Right hindlimb (tissue), 1 donor: ENCODE measurements at places on chromosomes 2 and 18.

- peak; percentile 85 for DNase-seq
These were observed 58.3 kb downstream of the FBXO36 start for GRCh38 chr2:229980431-229981184.

GRCh38 chr18:48663931-48664847 is 125.4 kb downstream of the CTIF start:
- DNase-seq, result peak; percentile 73

DNA sequence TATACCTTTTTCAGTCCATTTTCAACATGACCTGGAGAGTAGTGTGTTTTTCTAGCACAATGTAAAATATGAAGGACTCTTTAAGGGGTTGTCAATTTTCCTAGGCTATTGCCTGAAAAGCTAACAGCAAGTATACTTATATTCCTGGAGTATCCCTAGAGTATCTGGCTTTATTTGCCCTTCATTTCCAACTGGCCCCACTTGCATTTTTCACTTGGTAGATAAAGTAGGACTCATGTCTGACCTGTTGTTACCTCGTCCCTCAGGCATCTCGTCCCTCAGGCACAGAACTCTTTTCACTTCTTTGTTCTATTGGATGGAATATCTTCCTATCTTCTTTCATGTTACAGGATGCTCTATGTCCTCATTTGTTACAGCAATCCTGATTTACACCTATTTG is 69.2 kb downstream of the SPAG16 start:
- DNase-seq, result no peak

DNA sequence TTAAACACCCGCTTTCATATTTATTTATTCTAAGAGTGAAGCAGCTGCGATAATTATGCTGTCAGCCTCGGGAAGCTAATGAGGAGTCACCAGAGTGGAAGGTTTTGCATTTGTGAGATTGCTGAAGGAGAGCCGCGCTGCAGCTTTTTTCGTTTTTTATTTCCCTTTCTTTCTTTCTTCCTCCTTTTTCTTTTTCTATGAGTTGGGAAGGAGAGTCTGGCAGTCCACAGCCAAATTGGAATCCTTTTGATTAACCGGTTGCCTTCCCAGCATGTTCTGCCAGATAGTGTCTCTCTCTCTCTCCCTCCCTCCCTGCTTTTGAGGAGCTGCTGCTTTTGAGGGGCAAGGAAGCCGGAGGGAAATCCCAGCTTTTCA is 82.1 kb downstream of the CDK15 start:
- no peak for DNase-seq

- no peak for DNase-seq
These were observed 38.6 kb downstream of the CYP1B1 start for GRCh38 chr2:38037325-38037724.

GRCh38 chr18:76506395-76506794 is 11.4 kb upstream of the ZNF516 start:
- DNase-seq, result no peak

DNA sequence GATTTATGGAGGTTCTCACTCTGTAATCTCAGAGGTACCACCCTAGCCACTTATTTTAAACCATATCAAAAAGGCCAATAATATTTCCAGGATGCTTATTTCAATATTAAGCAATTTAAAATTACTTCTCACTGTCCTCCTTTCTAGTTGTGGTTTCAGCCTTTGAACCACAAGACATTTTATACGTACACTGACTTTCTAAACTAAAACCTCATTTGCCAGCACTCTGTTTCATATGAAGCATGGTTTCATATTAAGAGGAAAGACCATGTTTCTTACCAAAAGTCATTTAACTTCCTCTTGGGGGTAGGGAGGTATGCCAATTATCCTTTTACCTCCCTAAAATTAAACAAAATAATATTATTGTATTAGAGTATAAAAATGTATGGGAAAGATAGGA is 399.8 kb downstream of the CDH7 start:
- no peak for DNase-seq

GRCh38 chr18:906416-907114 is 1.9 kb downstream of the ADCYAP1 start:
- peak; percentile 27 for DNase-seq

GRCh38 chr18:396251-396555 is 104.3 kb downstream of the COLEC12 start:
- no peak for DNase-seq

DNA sequence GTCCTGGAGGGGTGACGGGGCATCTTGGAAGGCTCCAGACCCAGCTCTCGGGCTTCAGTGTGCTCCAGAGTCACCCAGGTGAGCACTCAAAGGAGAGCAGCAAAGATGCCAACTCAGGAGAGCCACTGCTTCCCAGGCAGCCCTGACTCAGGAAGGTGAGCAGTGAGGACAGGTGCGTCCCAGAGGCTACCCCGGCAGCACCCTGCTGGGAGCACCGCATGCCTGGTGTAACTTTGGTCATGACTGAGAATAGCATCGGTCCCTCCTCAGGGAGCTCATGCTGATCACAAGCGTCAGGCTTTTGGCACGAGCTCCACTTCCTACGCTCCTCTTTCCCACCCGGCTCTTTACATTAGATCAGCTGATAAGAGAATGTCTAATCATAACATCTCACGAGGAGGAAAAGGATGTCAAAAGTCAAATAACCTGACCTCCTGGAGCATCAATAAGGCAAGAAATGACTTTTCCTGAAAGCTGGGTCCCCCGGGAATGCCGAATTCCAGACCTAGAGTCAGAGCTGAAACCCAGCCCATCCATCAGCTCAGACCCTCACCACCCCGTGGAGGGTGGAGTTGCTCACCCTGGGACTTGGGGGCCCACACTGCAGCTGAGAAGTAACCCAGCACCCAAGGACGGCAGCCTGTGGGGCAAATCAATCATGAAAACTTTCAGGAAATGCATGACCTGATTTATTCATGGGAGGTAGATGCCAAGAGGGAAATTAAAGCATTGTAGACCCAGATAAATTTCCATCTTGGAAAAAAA is 248.8 kb downstream of the ACKR3 start:
- DNase-seq, result no peak

GRCh38 chr2:86301009-86301408 is 36.4 kb downstream of the REEP1 start:
- DNase-seq, result peak; percentile 37

- no peak for DNase-seq
These were observed 114.9 kb downstream of the GALNT13 start for GRCh38 chr2:153986488-153987229.

- no peak for DNase-seq
These were observed 65.6 kb downstream of the ODC1 start for GRCh38 chr2:10382354-10383061.
